ENCODE measurements at places on chromosomes 1 and 21. TPM values are rescaled to one million over a fixed set of nuclear protein-coding genes. Genes with fewer than 3 reads are reported as not detected.

Gene PTPRC
- not detected for total RNA-seq

Gene FNBP1L
- total RNA-seq = 5.1 TPM

Gene MRPL55
- total RNA-seq = 51.4 TPM

Gene FMO4
- total RNA-seq = 2.6 TPM

Gene WASF2
- total RNA-seq = 16.9 TPM

Gene NRIP1
- total RNA-seq = 38.2 TPM

Gene SOD1
- total RNA-seq = 163 TPM

Gene SPATA45
- total RNA-seq = not detected

Gene HCRTR1
- total RNA-seq = not detected

Gene CFAP141
- not detected for total RNA-seq

Gene CD34
- 0.39 TPM for total RNA-seq
